ENCODE measurements at places on chromosomes 7 and 10.

- peak; percentile 21 for DNase-seq
Measured at GRCh38 chr7:156650042-156650441, 9.5 kb downstream of the RNF32 start.

DNA sequence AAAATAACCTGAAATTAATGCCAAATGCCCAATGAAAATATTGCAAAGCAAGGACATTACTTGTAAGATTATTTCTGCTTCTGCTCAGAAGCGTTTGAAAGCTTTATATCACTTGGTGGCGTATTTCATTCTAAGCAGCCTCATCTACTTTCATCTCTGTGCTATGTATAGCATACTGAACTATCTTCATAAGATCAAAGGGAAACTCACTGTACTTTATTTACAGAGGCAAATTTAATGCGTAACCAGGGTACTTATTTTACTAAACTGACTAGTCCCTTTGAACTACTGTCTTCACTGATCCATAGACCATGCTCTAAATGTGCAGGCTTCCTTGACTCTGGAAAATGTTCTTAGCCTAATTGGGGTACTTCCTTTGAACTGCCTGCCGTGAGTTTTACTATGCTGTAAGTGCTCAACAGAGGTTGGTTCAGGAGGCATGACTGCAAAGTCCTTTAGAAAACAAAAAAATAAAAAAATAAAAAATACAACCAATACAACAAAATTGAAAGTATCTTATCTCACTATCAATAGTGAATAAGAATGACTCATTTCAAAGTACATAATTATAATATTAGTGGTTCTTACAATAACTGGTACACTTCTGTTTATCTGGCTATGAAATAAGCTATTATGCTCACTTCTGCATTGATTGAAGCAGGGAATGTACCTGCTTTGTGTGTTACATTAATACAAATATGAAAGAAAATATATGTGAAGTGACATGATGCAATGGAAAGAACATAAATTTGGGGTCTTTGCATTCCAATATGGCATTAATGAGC, 41.0 kb upstream of the TSPAN12 start:
- no peak for DNase-seq

GRCh38 chr7:28725045-28725642, 233.0 kb downstream of the TRIL start:
- peak; percentile 41 for DNase-seq

DNA sequence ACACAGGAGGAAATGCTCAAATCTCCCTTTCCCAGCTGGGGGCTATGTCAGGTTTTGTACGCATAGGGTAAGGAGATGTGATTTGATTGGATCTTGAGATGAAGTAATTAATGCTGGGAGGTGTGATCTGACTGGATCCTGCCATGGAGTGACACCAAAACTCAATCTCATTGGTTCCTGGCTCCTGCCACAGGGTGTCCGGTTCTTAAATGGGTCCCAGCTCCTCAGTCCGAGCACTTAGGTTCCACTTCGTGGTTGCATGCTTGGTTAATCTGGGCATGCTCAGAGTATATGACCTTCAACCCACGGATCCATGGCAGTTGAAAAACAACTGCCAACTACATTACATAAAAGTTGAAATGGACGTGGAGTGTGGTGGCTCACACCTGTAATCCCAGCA, 3.1 kb upstream of the ZNF12 start:
- no peak for DNase-seq

GRCh38 chr10:125411724-125412123, 251.4 kb upstream of the CTBP2 start:
- DNase-seq, result peak; percentile 33

DNA sequence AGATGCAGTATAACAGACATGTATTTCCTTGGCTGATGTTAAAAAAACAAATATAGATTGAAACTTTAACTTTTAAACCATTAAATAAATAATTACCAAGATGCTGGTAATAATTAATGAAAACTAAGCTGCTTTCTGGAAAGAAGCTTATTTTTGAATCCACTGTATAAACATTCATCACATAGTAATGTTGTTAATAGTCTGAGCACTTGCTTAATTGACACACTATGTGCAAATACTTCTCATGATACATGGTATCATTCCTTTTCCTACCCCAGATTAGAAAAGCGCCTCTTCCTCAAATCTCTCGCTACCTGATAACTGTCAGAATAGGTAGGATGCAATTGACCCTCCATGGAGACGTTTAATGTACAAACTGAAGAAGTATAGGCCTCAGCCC, 15.0 kb upstream of the COL28A1 start:
- no peak for DNase-seq

GRCh38 chr10:3310016-3310784, 137.6 kb upstream of the PITRM1 start:
- DNase-seq, result no peak

GRCh38 chr10:29420744-29421143, 131.9 kb downstream of the LYZL1 start:
- no peak for DNase-seq

- peak; percentile 58 for DNase-seq
Measured at GRCh38 chr7:32890010-32890792, 1.4 kb downstream of the KBTBD2 start.

- peak; percentile 11 for DNase-seq
Measured at GRCh38 chr10:23293973-23294590, 50.5 kb downstream of the C10orf67 start.

GRCh38 chr7:43758822-43759683, 573 bp downstream of the BLVRA start:
- peak; percentile 78 for DNase-seq

DNA sequence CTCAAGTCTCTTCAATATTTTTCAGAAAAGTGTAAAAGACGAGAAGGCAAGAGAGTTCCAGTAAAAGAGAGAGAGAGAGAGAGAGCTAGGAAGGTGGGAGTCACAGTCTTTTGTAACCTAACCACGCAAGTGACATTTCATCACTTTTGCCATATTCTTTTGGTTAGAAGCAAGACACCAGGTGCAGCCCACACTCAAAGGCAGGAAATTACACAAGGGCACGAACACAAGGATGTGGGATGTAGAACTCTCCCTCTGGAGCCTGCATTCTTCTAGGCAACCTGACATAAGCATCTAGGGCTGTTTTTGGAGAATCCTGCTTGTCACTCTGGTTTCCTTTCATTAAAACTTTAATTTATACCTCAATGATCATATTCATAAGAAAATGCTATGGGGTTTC, 1213.1 kb downstream of the DNAJB9 start:
- DNase-seq, result no peak

DNA sequence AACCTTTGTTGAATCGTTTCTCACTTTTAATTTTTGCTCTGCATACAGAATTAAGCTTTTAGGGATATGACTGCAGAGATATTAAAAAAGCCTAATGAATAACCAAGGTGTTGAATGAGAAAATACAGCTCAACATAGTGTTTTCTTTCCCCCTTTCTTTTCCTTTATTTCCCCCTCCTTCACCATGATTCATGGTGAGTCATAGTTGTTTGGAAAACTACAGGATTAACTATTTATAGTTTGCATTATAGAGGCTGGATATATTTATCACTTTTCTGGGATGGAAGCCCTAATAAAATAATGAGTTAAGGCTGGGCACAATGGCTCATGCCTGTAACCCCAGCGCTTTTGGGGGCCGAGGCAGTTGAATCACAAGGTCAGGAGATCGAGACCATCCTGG, 115.0 kb downstream of the DNAJB9 start:
- DNase-seq, result peak; percentile 56

GRCh38 chr10:131532291-131532690, 220.8 kb upstream of the TCERG1L start:
- DNase-seq, result no peak

GRCh38 chr7:116689790-116690259, 17.8 kb downstream of the MET start:
- peak; percentile 79 for DNase-seq

DNA sequence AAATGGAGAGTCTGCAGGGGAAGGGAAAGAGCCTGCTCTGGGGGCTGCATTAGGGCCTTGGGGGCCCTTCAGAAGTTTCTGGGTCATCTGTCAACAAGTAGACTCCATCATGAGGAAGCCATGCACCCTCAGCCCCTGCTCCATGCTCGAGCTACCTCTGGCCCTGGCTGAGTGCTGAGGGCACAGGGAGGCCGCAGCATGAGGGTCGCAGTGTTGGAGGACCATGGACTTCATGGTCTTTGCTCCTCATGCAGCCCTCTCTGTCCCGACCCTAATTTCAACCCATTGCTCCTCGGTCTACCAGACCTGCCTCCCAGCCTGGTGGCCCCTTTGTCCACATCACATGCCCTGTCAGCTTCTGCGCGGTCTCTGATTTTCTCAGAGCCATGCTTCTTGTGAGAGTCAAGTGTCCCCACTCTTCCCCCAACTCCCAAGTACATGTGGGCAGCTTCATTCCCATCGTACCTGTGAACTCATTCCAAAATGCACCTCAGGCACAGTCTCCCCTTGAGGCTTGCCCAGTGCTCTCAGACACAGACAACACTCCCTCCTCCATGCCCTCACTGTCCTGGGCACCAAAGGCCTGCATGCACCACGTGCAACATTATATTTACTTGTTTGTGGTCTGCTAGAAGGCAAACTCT, 14.7 kb downstream of the ZNF488 start:
- DNase-seq, result no peak

GRCh38 chr7:21160401-21160800, 267.5 kb upstream of the SP4 start:
- DNase-seq, result peak; percentile 13

DNA sequence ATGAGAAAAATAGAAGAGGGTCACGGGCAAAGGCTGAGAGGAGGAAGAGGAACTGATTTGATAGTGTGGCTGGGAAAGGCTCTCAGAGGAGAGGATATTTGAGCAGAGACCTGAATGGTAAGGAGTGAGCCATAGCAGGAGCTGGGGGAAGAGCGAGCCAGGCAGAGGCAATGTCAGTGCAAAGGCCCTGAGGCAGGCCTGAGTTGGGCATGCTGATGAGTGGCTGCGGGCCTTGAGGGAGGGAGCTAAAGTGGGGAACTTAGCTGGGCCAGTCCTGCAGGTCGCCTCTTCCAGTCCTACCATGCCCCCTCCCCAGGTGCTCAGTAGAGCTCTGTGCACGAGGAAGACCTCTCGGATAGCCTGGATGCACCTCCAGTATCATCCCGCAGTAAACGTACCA, 55.4 kb upstream of the FGFR2 start:
- DNase-seq, result no peak

DNA sequence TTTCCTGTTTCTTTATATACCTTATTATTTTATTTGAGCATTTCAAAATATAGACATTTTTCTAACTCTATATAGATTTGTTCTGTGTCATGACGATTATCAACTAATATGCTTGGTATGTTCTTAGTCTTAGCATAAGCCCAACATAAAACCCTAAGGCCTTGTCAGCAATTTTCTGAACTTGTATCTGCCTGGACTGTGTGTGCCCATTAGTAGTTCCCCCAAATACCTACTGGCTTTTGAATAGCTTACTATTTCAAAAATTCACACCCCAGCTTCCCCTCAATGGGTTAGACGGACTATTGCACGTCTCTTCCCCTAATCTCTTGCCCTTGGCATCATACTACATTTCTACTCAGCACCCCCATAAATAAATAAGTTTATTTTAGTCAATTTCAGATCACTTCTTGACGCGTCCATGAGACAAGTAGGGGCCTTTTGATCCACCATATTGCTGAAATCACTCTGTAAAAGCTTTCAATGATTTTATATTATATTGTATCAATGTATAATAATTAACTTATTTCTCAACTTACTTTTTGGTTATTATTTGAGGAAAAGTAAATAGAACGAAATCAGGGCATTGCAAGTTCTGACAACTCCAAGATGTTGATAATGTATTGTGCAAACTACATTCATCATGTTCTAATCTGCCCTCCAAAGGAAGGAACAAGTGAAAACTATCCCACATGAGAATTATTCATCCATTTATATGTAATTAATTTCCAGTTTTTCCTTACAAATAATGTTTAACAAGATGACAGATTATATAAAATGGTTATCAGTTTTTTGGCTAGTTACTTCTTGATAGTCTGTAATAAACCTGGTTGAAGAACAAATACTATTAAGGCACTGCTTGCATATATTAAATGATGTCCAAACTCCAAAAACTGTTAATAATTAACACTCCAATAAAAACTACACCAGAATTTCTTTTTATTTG, 1.1 kb upstream of the AKR1C3 start:
- DNase-seq, result no peak

- peak; percentile 20 for DNase-seq
Measured at GRCh38 chr7:90857603-90858002, 261.5 kb downstream of the CDK14 start.

GRCh38 chr10:77279207-77279606, 358.4 kb downstream of the KCNMA1 start:
- DNase-seq, result no peak

- no peak for DNase-seq
Measured at GRCh38 chr7:98049034-98049433, 57.6 kb upstream of the LMTK2 start.

DNA sequence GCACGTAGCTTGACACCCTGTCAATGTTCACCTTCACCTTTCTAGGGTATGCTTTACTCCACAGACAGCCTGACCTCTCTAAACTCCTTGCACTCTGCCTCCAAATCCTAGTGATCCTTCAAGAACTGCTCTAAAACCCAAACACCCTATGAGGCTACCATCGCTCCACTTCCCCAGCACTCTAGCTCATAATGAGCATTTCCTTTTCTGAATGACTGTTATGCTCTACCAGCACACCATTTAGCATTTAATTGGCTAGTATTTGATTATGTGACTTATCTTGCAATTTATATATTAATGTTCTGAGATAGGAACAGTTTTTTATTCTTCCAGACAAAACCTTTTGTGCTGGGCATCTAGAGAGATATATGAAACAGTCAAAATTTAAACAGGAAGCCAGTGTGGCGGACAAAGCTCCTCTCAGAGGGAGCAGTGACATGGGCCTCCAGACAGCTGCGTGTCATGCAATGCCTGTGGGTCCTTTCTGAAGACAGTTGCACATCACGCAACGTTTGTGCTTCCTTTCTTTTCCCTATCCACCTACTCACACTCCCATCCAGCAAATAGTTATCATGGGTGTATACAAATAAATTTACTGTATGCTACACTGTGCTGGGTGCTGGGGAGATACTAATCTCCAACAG, 86.3 kb downstream of the ALOX5 start:
- DNase-seq, result no peak

DNA sequence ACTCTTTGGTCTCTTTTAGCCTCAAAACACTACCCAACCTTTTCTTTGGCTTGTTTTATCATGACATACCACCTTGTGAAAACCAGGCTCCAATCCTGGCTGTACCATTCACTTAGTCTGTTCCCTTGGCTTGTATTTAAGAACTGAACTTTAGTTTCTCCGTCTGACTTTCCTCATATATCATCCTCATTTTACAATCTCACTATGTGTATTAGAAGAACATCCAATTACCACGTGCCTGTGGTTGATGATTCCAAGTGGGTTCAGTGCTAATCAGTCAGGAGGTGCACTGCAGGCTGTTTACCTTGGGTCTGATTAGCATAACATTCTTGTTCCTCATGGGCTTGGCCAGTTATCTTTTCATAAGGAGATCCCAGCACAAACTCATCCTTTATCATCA, 144.8 kb upstream of the KLF14 start:
- DNase-seq, result peak; percentile 70
